Calu3 (cell line): ENCODE measurements at places on chromosomes 11 and 22. TPM values are rescaled to one million over a fixed set of nuclear protein-coding genes. Genes with fewer than 3 reads are reported as not detected.
A peak's percentile ranks its signal among the peaks of the same experiment; 100 is the strongest.

- DNase-seq = peak; percentile 31
Observed at GRCh38 chr11:99020352-99021225, at the start of gene CNTN5. Gene CNTN5, plus strand, starts transcription at chr11:99020949.

HBG1 gene
- total RNA-seq = not detected in 2 replicates

DNA sequence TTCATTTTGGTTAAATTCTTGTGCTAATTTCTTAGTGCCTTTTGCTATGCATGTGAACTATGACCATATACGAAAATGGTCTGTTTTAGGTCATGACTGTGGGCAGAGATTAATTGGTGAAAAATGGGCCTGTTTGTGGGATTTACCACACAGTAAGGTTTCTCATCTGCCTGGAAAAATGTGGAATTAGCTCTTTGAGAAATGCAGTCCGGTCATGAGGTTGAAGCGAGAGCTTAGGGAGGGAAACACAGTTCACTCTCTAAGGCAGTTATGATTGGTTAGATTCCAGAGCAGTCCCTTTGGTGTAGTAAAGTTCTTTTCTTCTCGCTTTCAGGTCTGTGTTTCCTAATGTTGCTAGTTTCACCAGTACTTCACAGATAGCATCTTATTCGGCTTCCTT, 1.2 kb upstream of the PDE3B start:
- no peak for DNase-seq

LRRC32 gene
- total RNA-seq = 0.17 TPM in 1 of 2 replicates, not detected in the other

- DNase-seq = no peak
Observed at GRCh38 chr11:6538945-6539344, 41.9 kb downstream of the DNHD1 start.
